Stimulated activated CD8-positive, alpha-beta memory T cell treated with anti-CD3 and anti-CD28 coated beads, Interleukin-4, amount 100 ng/mL, for 4 hours (primary cell): ENCODE measurements at places on chromosomes 5 and 9.

- no peak for DNase-seq
Observed at GRCh38 chr5:81401266-81401665, 7.3 kb upstream of the ACOT12 start.

DNA sequence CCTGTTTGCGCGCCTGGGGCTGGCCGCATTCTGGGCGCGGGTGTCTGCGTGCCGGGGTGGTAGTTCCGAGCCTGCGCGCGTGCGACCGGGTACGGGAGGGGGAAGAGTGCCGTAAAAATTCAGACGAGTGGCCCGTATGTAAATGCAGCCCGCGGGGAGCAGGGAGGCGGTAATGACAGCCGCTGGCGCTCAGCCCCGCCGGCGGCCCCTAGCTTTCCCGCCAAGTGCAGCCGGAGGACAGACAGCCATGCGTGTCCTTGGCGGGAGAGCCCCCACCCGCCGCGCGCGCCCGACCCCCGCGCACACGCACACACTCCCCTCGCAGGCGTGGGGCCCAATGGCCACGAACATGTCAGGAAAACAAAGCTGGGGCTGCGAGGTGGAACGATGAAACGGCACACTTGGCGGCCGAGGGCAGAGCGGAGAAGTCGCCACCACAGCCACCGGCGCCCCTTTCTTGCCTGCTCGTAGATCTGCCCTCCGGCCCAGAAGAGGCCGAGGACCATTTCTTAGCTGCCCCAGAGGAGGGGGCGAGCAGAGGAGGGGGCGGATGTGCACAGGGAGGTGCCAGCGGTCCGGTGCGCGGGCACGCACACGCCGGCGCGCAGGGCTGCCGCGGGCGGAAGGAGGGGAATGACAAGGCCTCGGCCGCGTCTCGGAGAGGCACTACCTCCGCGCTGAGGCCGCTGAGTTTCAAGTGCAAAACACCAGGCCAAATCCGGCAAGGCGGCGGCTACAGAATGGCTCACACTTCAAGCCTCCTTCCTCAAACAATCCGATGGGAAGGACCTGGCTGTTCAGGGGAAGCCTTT lies 208.4 kb downstream of the MEF2C start:
- no peak for DNase-seq

DNA sequence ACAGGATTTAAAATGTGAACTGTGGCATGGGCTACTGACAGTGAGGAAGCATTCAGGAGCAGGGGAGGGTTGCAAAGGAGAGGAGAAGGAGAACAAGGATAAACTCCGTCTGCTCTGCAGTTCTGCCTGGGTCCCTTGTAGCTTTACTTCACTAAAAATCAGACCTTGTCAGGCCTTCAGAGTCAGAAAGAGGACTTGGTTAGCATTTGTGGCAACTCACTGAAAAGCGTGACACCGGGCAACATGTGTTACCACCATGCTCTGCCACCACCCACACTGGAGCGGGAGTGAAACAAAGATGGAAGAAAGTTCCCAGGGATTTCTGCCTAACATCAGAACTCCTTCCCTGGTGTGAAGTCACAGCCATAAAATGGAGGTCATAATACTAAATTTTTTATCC lies 19.3 kb downstream of the FYB1 start:
- DNase-seq, result no peak

DNA sequence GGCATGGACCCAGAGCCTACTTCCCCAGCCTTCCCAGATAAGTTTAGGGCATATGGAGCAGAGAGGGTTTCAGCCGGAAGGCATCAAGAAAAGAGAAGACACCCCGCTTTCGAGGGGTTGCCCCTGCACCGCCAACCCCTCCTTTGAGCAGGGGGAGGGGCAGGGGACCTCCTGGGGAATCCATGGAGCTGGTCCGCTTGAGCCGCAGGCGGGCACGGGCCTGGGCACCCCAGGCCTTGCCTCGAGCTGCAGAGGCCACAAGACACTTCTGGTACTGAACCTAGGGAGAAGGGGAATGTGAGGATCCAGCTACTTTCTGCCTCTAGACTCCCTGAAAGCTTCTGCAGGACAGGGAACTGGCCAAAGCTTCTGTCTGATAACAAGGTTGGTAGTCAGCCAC lies 1.3 kb upstream of the SRA1 start:
- DNase-seq, result no peak

- no peak for DNase-seq
Observed at GRCh38 chr5:169531631-169532030, 51.9 kb upstream of the SPDL1 start.

GRCh38 chr9:89845321-89845720 lies 240.5 kb downstream of the GADD45G start:
- DNase-seq, result no peak

GRCh38 chr9:100324594-100325200 lies 28.0 kb downstream of the TEX10 start:
- DNase-seq, result no peak
